ENCODE measurements at places on chromosomes 4 and X. TPM values are rescaled to one million over a fixed set of nuclear protein-coding genes. Genes with fewer than 3 reads are reported as not detected.

FAT1 gene
- not detected for total RNA-seq

PHOX2B gene
- total RNA-seq = not detected

ZNF185 gene
- total RNA-seq = 2.0 TPM

TMEM156 gene
- total RNA-seq = 13.8 TPM

WNK3 gene
- 0.75 TPM for total RNA-seq

TMEM35A gene
- not detected for total RNA-seq

RFC1 gene
- 97.7 TPM for total RNA-seq

CDX4 gene
- total RNA-seq = not detected

PITX2 gene
- total RNA-seq = not detected

BRS3 gene
- not detected for total RNA-seq

CAPN6 gene
- not detected for total RNA-seq

BMX gene
- not detected for total RNA-seq

GRCh38 chrX:24025741-24026403 lies 1.1 kb downstream of the KLHL15 start:
- DNase-seq = no peak

GRCh38 chrX:11386001-11386523 lies 92.8 kb downstream of the AMELX start:
- no peak for DNase-seq

- DNase-seq = no peak
These were observed 283.4 kb downstream of the BCOR start for GRCh38 chrX:39814391-39814790.

- no peak for DNase-seq
These were observed 64.4 kb downstream of the SLC9A7 start for GRCh38 chrX:46694549-46694948.

GRCh38 chr4:26424153-26424552 lies 66.1 kb downstream of the CCKAR start:
- no peak for DNase-seq

- DNase-seq = no peak
These were observed 1520.1 kb downstream of the PCDH18 start for GRCh38 chr4:136012220-136012619.

- DNase-seq = no peak
These were observed 57.1 kb downstream of the PDLIM5 start for GRCh38 chr4:94508806-94509205.

DNA sequence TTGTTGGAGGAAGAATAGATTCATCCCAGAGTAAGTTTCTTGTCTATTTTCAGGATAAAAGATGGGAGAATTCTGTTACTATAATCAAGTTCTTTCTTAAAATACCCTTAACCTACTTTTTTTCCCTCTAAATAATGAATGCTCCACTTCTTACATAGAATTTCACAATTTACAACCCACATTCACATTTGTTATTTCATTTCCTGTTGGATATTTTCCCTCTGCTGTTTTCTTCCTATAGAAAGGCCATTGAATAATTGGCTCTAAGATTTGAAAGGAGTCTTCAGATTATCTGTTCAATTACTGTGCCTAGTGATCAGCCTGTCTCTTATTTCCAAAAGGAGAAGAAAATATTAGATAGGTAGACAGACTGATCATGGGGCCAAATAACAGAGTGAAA lies 79.7 kb downstream of the CPE start:
- DNase-seq = no peak

DNA sequence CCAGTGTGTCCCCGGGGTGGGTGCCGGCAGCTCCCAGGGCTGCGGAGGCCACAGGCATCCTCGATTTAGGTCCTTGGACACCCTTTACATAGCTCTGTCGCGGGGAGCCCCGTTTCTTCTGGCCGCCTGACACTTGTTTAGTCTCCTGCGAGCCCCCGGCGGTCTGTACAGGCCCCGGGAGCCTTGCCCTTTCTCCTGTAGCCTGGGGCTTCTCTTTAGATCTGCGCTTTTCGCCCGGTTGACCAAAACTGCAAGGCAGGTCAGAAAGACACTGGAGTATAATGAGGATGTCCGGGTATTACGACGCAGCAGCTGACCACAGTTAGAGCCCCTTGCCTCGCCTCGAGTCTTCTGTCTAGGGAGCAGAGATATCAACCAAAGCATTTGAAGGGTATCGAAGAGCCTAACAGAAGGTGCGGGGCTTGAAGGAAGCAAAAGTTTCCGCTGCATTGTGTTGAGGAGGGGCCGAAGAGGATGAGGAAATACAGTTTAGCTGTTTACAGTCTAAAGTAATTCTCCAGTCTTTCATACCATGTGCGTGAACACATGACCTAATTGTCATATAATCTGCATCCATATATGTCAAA lies 479 bp downstream of the BRCC3 start:
- DNase-seq = no peak

GRCh38 chrX:18542905-18543304 lies 117.5 kb downstream of the CDKL5 start:
- DNase-seq = no peak

DNA sequence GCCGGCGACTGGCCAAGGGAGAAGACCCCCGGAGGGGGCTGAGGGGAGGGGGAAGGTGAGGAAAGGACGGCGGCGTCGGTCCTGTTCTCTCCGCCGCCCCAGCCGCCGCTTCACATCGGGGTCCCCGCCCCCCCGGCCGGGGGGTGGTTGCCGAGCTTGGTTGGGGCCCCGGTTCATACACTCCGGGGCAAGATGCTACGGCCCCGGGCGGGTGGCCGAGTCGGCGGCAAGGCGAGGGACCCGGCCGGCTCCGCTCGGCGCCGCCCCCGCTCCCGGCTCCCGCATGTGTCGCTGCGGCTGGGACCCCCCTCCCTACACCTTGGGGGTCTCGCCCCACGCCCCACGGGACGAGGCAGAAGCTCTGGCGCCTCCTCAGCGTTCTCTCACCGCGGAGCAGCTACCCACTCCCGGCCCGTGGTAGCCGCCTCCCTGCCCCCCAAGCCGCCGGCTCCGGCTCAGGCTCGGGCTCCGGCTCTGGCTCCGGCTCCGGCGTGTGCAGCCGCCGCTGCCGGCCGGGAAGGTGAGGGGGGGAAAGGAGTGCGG lies 461 bp downstream of the FBXW7 start:
- peak; percentile 33 for DNase-seq

GRCh38 chr4:83516042-83516772 lies 19.7 kb upstream of the GPAT3 start:
- no peak for DNase-seq

GRCh38 chrX:115367951-115368350 lies 78.4 kb downstream of the LUZP4 start:
- DNase-seq = no peak

DNA sequence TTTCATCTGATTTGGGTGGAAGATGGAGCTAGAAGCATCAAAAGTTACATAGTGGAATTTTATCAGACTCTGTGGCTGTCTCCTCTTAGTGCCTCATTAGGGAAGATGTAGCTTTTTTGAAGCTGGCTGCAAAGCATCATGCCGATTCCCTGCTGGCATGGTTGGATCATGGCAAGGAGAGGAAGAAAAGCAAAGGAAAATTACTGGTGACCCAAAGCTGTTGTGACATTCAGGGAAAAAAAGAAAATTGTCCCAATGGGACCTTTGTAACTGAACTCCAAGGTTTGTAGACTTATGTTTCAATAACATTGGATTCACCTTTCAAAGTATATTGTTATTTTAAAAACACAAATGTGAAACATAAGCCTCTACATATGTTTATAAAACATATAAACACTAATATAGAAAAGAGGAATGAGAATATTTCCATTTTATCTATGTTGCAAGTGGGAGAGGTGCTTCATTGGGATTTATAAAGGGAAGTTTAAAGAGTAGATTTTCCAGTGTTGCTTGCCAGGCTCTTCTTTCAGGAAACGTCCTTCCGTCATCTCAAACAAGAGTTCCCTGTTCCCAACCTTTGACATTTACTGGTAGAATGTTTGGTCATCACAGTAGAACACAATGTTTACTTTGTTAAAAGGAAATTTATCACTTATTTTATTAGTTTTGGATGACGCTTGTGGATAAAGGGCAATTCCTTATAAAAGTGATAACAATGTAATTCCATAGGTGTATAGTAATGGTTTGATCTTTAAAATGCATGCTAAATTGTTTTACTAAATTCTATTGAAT lies 190.1 kb upstream of the GPRIN3 start:
- DNase-seq = no peak

GRCh38 chr4:3073158-3074077 lies 920 bp downstream of the HTT-AS start:
- DNase-seq = no peak

DNA sequence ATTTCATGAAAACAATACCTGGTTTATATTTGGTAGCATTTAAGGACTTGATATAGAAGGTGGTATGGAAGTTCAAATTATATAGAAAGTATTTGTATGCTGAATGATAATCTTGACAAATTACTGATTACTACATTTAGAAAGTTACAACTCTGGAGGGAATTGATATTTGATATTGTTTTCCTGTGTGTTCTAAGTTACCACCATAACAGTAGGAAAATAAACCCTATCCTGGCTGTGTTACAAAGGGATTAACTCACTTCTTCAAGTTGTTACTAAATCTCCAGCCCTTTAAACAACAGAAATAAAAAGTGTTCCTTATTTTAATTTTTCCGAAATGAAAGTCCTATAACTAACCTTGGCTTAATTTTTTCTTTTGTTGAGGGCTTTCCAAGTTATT lies 36.6 kb downstream of the FHL1 start:
- no peak for DNase-seq

DNA sequence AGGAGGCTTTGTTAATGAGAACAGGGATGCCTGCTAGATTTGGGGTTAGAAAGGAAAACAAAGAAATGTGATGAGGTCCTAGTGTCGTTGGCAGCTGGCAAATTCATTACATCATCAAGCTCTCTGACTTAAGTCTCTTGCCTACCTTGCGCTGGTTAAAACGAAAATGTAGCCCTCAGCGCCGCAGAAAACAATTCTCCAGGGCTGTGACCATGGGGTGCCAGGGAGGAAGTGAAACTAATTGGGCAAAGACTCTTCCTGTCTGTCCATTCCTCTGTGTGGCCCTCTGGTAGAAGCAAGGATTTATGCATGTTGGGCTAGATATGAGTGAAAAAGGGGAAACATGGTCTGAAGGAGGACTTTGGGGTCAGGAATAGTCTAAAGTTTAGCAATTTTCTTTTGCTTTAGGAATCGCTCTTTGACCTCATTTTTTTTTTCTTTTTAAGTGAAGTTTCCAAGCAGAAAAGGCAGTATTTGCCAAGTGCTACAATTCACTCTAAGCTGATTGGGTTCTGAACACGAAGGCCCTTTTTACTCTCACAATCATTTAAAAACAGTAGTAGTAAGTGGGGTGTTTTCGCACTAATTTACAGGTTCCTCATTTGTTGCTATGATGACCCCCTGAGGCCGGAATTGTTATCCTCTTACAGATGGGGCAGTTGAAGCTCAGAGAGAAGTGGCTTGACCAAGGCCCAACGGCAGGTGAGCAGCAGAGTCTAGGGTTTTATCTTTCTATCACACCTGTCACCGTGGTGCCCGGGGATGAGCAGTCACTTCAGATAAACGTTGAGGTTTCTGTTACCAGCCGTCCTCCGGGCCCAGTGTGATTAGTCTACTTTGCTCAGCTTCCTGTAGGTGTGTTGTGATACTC lies 27.3 kb upstream of the CHRNA9 start:
- DNase-seq = peak; percentile 54

- DNase-seq = no peak
These were observed 466.3 kb upstream of the ACTRT1 start for GRCh38 chrX:128518508-128518907.

DNA sequence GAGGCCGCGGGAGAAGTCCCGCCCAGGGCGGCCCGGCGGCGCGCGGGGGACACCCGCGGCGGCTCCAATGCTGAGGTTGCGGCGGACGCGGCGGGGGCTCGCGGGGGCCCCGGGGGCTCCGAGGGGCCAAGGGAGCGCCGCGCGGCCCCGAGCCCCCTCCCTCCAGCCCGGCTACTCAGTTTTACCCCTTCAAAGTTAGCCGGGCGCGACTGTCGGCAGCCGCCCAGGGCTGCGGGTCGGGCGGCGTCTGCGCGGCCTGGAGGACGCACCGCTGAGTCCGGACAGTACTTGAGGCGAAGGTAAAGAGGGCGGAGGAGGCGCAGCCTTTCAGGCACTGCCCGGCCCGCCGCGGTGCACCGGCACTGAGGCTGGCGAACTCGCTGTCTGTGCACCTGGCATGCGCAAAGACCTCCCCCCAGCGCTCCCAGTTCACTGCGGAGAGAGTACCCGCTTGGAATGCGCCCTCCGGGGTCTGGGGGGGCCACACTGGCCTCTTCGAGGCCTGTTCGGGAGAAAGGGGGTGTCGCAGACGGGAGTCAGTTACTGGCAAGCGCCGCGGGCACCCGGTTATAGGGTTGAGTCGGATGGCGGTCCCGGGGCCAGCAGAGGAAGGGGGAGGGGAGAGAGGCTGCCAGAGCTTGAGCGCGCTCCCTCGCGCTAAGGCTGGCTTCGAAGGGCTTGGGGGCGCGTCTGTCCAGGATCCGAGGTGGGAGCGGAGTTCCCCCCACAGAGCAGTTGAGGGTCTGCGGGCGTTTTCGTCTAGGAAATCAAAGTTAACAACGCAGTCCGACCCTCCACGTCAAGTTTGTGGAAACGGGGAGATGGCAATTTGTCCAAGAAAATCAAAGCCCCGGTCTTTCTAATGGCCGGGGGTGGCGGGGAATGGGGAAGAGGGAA lies 1.1 kb downstream of the PCDH19 start:
- DNase-seq = no peak

GRCh38 chr4:3193531-3194203 lies 55.3 kb upstream of the MSANTD1 start:
- no peak for DNase-seq

DNA sequence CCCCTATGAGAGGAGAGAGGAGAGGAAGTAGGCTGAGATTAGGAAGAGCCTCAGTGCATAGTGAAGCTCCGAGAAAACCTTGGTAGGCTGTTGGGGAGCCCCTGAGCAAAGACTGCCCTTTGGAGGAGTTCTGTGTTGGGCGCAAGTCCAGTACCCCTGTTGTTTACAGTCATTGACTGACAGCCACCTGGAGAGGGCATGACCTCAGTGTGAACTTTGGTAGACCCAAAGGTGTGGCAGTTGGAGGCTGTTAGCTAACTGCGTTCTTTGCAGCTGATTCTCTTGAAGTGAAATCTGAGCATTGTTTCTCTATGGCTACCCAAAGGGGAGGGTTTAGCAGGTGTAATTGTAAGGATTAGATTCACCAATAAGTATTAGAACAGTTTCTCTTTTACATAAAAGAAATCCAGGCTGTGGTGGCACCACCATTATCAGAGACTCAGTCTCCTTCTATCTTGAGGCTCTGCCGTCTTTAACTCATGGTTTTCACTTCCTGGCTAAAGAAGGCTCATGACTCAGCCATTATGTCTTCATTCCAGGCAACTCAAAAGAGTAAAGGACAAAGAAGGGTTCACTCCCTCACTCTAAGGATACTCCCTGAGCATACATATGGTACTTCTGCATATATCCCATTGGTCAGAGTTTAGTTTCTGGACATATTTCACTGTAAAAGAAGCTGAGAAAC lies 33.4 kb downstream of the ANXA3 start:
- no peak for DNase-seq

GRCh38 chr4:40628888-40629287 lies 776 bp downstream of the RBM47 start:
- DNase-seq = no peak

GRCh38 chr4:41838590-41838989 lies 90.1 kb upstream of the PHOX2B start:
- no peak for DNase-seq

DNA sequence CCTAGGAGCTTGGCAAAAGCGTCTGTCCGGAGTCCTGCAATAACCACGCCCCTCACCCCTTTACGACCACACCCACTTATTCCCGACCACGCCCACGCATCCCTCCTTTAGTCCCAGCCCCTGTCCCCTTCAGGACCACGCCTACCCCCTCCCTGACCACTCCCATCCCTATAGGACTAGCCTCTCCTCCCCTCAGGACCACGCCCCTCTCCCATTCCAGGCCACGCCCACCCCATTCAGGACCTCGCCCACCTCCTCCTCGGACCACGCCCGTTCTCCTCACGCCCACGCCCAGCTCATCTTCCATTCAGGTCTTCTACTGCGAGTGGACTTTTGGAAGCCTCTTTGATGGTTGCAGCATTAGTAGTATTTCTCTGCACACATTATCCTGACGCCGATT lies 131.2 kb upstream of the STX18 start:
- DNase-seq = no peak

Data from activated naive CD4-positive, alpha-beta T cell treated with anti-CD3 and anti-CD28 coated beads, Interleukin-2, amount 50 U/mL, for 72 hours (primary cell).